ENCODE measurements at places on chromosomes 5 and 9. TPM values are rescaled to one million over a fixed set of nuclear protein-coding genes. Genes with fewer than 3 reads are reported as not detected.

Gene SPINK7
- total RNA-seq = not detected

Gene ECM2
- not detected for total RNA-seq

Gene EIF4E1B
- total RNA-seq = not detected

Gene CCDC112
- 3.3 TPM for total RNA-seq

Gene TSSK1B
- total RNA-seq = not detected

Gene COL5A1
- not detected for total RNA-seq

Gene PCDHGA1
- 0.31 TPM for total RNA-seq

Gene ROR2
- not detected for total RNA-seq

Gene RAD23B
- 133 TPM for total RNA-seq

Gene FOXD4
- 0.18 TPM for total RNA-seq

DNA sequence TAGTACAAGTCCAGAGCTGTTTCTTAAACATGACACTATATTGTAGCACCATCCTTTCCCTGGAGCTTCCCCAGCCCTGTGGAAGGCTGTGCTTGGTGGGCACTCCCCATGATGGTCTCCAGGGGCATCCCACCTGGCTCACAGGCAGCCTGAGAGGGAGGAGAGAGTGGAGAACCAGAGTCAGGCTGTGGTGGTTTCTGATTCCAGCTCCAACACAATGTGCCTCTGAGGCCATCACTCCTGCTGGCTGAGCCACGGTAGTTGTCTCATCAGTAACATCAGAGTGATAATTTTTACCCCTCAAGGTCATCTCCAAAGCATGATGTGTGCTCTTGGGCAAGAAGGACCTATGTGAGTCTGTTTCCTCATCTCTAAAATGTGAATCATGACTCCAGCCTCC is 398.0 kb downstream of the CDK5RAP2 start:
- H3K27me3 ChIP-seq = no peaks in the 10 kb centered on the region
- no peak overlapping the region for H3K27ac ChIP-seq
- no peak overlapping the region for H3K4me3 ChIP-seq
- no peaks in the 10 kb centered on the region for H3K36me3 ChIP-seq
- no peak for DNase-seq

DNA sequence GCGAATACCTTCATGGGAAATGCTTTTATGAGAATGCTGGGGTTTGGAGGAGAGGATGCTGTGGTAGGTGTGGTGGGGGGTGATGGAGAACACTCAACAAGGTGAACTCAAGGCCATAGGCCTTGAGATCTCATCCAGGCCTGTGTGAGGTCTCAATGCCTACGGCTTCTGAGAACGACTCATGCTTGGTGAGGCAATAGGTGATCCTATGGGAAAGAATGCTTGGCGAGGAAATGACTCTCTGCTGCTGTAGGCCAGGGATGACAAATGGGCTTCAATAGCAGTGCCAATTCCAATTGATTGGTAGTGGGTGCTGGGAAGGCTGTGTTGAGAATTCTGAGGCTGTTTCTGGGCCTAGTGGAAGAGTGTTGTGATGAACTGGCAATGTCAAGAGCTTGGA is 280.2 kb upstream of the CLINT1 start:
- DNase-seq = no peak
- H3K4me3 ChIP-seq = no peak overlapping the region
- no peaks in the 10 kb centered on the region for H3K36me3 ChIP-seq
- H3K4me1 ChIP-seq = no peaks in the 10 kb centered on the region
- no peaks in the 10 kb centered on the region for H3K27me3 ChIP-seq
- no peak overlapping the region for H3K27ac ChIP-seq

- H3K36me3 ChIP-seq = no peaks in the 10 kb centered on the region
- peaks cover 5% of the 10 kb centered on the region for H3K4me1 ChIP-seq
- H3K27ac ChIP-seq = no peak overlapping the region
Measured at GRCh38 chr5:71938895-71939294, 168.4 kb upstream of the MAP1B start.

GRCh38 chr5:150376799-150377771 is 19.6 kb downstream of the TCOF1 start:
- DNase-seq = no peak
- no peaks in the 10 kb centered on the region for H3K4me1 ChIP-seq
- H3K27ac ChIP-seq = no peak overlapping the region
- H3K36me3 ChIP-seq = peaks cover 95% of the 10 kb centered on the region

DNA sequence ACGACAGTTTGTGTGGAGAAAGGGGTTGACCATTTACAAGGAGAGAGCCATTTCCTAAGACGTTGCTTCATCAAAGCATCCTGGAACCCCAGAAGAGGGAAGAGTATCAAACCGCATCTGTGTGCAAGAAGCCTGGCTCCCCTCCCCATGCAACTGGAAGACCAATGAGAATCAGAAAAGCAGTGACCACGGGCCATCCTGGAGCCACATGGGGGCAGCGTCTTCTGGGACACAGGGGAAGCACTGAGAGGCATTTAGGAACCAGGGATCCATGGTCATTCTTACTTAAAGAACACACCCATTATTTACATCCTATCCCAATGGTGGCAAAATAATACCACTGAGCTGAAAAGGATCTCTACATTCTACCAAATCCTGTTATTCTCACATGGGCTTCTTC is 29.3 kb downstream of the SEMA5A start:
- H3K27ac ChIP-seq = no peak overlapping the region
- H3K4me1 ChIP-seq = no peaks in the 10 kb centered on the region
- DNase-seq = no peak
- no peaks in the 10 kb centered on the region for H3K27me3 ChIP-seq

DNA sequence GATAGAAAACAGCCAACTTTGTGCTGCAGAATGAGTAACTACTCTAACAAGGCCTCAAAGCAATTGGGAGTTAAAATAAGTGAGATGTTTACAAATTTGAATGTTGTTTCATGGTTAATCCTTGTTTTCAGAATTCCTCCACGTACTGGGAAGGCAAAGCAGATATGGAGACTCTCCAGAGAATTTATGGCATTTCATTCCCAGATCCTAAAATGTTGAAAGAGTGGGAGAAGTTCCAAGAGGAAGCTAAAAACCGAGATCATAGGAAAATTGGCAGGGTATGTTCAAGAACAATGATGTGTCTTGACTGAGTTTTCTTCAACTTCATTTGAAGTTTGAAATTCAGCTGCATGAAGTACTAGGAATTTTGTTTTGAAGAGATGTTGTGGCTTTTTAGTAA is 16.4 kb downstream of the TARS1 start:
- no peaks in the 10 kb centered on the region for H3K27me3 ChIP-seq
- no peak overlapping the region for H3K27ac ChIP-seq
- no peaks in the 10 kb centered on the region for H3K4me1 ChIP-seq
- H3K4me3 ChIP-seq = no peak overlapping the region
- peaks cover 84% of the 10 kb centered on the region for H3K36me3 ChIP-seq

DNA sequence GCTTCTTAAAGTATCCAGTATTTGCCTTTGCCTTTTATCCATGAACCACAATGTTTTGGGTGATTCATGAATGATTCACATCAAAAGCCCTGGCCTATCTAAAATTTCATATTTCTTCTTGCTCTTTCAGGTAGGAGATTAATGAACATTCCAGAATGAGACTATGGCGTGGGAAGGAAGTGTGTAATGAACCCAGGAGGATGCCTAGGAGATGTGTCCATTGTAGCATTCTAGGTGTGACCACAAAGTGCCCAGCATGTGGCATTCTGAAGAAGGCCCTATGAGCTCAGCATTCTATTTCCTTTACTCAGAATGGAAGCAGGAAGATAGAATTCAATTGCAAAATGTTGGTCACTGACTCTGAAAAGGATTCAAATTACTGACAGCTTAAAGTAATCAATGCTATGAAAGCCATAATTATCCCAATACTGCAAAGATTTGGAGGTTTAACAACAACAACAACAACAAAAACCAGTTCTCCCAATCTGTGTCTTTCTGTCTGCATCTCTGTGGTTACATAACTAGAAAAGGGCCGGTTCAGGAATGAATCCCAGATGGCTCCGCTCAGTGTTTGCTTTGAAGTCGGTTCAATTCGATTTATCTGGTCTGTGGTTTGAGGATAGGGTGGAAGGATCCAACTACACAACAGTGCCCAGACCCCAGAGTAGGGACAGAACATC is 126.7 kb downstream of the FOXD1 start:
- no peak overlapping the region for H3K27ac ChIP-seq
- H3K36me3 ChIP-seq = no peaks in the 10 kb centered on the region
- no peak for DNase-seq
- H3K4me3 ChIP-seq = no peak overlapping the region
- peaks cover 5% of the 10 kb centered on the region for H3K27me3 ChIP-seq

GRCh38 chr9:86511614-86512360 is 157.6 kb upstream of the TUT7 start:
- H3K4me3 ChIP-seq = no peak overlapping the region
- H3K27ac ChIP-seq = no peak overlapping the region
- DNase-seq = no peak
- H3K4me1 ChIP-seq = no peaks in the 10 kb centered on the region
- no peaks in the 10 kb centered on the region for H3K36me3 ChIP-seq

- no peak for DNase-seq
- no peaks in the 10 kb centered on the region for H3K4me1 ChIP-seq
- no peaks in the 10 kb centered on the region for H3K36me3 ChIP-seq
- H3K27ac ChIP-seq = no peak overlapping the region
Measured at GRCh38 chr5:28398185-28398584, 1359.8 kb upstream of the CDH9 start.

- H3K4me1 ChIP-seq = no peaks in the 10 kb centered on the region
- no peak overlapping the region for H3K27ac ChIP-seq
- no peaks in the 10 kb centered on the region for H3K36me3 ChIP-seq
- no peaks in the 10 kb centered on the region for H3K27me3 ChIP-seq
Measured at GRCh38 chr9:20135119-20135697, 346.4 kb upstream of the SLC24A2 start.

GRCh38 chr9:120326049-120326693 is 253.8 kb downstream of the CDK5RAP2 start:
- no peak for DNase-seq
- H3K36me3 ChIP-seq = no peaks in the 10 kb centered on the region
- H3K4me1 ChIP-seq = no peaks in the 10 kb centered on the region
- H3K27me3 ChIP-seq = 0 out of 3 replicates have a peak, but pooled peaks cover 3% of the 10 kb centered on the region
- no peak overlapping the region for H3K4me3 ChIP-seq
- H3K27ac ChIP-seq = no peak overlapping the region

DNA sequence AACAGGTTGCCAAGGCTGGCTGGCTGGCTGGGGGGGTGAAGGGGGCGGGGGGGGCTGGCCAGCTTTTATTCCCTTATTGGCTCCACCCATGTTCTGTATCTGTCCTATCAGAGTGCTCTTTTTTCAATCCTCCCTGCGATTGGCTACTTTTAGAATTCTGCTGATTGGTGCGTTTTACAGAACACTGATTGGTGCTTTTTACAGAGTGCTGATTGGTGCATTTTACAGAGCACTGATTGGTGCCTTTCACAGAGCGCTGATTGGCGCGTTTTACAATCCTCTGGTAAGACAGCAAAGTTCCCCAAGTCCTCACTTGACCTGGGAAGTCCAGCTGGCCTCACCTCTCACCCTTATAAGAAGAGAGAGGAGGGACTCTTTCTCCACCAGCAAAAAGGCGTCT is 175.9 kb downstream of the ERCC6L2 start:
- H3K4me3 ChIP-seq = no peak overlapping the region
- no peak for DNase-seq
- no peaks in the 10 kb centered on the region for H3K36me3 ChIP-seq
- peaks cover 30% of the 10 kb centered on the region for H3K4me1 ChIP-seq

GRCh38 chr5:31029925-31030324 is 163.6 kb upstream of the CDH6 start:
- no peak overlapping the region for H3K4me3 ChIP-seq
- no peaks in the 10 kb centered on the region for H3K27me3 ChIP-seq
- H3K27ac ChIP-seq = no peak overlapping the region
- no peak for DNase-seq
- no peaks in the 10 kb centered on the region for H3K36me3 ChIP-seq

DNA sequence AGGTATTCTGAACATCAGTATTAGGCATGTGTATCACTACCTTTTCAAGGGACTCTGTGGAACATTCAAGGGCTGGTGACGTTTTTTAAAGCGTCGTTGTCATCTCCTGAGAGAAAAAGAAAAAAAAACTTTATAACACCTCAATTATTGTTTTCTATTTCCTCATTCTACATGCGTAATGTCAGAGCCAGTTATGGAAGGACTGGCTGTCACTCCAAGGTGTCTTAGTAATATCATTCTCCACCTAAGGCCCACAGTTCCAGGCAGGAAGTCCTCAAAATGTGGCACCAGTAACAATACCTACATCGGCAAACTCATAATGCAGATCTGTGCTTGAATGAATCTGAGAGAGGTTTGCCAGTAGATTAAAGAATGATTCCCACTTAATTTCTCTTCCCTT is 210.2 kb downstream of the SAXO1 start:
- H3K27me3 ChIP-seq = no peaks in the 10 kb centered on the region
- peaks cover 21% of the 10 kb centered on the region for H3K4me1 ChIP-seq
- no peak overlapping the region for H3K4me3 ChIP-seq
- no peak overlapping the region for H3K27ac ChIP-seq
- no peaks in the 10 kb centered on the region for H3K36me3 ChIP-seq

DNA sequence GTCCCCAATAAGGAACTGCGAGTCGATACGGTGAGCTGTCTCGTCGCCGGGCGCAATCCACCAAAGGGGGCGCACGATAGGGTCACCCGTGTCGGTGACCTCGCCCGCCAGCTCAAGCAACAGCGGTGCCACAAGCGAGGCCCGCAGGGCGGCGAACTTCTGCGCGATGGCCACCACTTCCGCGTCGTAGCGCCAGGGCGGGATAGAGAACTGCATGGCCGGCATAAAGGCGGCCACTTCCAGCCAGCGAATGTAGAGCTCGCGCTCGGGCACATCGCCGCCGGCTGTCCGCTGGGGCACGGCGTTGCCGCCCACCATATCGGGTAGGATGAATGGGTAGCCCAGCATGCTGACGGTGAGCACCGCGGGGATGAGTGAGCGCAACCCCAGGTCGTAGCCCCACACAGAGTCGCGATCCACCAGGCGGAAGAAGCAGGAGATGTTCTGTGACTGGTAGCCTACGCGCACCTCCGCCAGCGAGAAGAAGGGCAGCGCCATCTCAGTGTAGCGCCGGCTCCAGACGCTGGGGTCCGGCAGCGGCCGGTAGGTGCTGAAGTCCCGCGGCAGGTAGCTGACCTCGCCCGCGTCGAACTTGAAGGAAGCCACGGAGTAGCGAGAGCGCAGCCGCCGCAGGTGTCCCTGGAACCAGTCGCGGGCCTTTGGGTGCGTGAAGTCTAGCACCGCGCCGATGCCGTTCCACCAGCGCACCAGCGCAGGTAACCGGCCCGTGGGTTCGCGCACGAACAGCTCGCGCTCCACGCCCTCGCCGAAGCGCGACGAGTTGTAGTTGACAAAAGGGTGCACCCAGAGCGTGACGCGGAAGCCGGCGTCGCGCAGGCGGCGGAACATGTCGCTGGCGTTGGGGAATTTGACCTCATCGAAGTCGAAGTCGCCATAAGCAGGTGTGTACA is 5.5 kb downstream of the MYORG start:
- H3K4me1 ChIP-seq = peaks cover 38% of the 10 kb centered on the region
- no peak overlapping the region for H3K27ac ChIP-seq
- H3K27me3 ChIP-seq = no peaks in the 10 kb centered on the region
- H3K4me3 ChIP-seq = no peak overlapping the region

- no peaks in the 10 kb centered on the region for H3K4me1 ChIP-seq
- no peak for DNase-seq
- H3K4me3 ChIP-seq = no peak overlapping the region
- H3K36me3 ChIP-seq = peaks cover 24% of the 10 kb centered on the region
Measured at GRCh38 chr9:126454795-126455194, 128.2 kb downstream of the MVB12B start.
